OCI-M1 (cell line): ENCODE measurements at places on chromosomes 5 and 9.

GRCh38 chr5:147098233-147098790 is 136.5 kb upstream of the STK32A start:
- DNase-seq, result peak; percentile 42

- DNase-seq, result no peak
Measured at GRCh38 chr5:73831066-73831465, 205.1 kb downstream of the ARHGEF28 start.

- peak; percentile 53 for DNase-seq
Measured at GRCh38 chr5:66830636-66831035, 234.4 kb downstream of the MAST4 start.

- DNase-seq, result peak; percentile 12
Measured at GRCh38 chr9:72718503-72718902, 197.1 kb downstream of the TMC1 start.

- no peak for DNase-seq
Measured at GRCh38 chr9:134501761-134502265, 139.8 kb upstream of the COL5A1 start.

GRCh38 chr9:14271093-14271673 is 42.8 kb downstream of the NFIB start:
- peak; percentile 73 for DNase-seq

GRCh38 chr5:174560861-174561260 is 163.5 kb upstream of the MSX2 start:
- no peak for DNase-seq

DNA sequence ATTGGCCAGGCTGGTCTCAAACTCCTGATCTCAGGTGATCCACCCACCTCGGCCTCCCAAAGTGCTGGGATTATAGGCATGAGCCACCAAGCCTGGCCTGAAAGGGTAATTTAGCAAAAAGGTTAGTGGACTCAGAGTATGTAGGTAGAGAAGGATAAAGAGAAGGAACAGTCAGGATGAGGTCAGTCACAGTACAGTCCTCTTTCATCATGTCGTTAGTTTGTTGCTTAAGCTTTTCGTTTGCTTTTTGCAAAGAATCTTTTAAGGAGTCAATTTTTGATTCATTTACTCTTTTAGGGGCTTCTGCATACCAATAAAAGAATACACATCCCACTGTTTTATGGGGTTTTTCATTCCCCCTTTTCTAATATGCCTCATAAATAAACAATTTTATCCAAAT is 17.8 kb upstream of the GBGT1 start:
- no peak for DNase-seq

GRCh38 chr5:14257995-14258403 is 114.9 kb downstream of the TRIO start:
- no peak for DNase-seq

- DNase-seq, result no peak
Measured at GRCh38 chr5:74640954-74641734, 616 bp upstream of the ENC1 start.

DNA sequence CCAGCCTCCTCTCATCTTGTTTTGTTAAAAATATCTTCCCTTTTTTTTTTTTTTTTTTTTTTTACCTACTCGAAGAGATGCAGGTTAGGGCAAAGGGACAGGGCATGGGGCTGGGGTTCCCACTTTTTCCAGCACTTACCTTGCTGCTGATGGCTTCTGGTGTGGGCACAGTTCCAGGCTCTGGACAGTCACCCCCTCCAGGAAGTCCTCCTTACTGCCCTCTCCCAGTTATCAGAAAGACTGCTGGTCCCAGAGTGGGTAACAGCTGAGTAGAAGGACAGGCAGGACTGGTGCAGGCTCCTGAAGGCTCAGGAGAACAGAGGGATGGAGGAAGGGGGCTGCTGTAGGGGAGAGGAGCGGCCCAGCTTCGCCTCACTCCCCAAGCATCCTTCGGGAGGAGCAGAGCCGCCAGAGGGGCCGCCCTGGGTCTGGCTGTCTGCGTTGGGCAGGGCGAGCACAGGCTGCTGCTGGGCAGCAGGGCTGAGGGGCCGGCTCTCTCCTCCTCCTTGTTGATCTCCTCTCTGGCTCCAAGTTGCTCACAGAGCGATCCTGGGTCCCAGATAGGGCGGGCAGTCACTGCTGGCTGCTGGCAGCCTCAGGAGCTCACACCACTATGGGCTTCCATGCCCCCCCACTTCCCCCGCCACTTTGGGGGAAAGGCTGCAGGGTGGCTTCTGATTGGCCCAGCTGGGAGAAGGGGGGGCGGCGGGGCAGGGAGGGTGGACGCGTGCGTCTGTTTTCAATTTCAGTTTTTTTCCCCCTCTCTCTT is at the start of gene PDGFRB:
Gene PDGFRB (minus strand): TSS at position 588 of the 769 bp plus-strand sequence. CDS start 18,798 bp downstream, outside the sequence.
- peak; percentile 27 for DNase-seq

DNA sequence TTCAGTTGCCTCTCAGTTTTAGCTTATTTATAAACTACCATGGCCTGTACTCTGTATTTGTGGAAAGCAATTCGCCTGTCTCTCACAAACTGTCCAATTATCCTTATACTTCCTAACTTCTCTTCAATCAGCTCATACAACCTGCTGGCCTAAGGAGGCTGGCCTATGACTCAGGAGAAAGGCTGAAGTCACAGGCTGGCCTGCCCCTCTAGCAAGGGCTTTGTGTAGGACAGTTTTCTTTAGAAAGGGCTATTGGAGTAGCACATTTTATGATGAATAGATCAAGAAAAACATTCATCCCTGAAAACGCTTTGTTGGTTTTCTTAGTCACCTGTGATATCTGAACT is 988.7 kb upstream of the ARRDC3 start:
- no peak for DNase-seq

DNA sequence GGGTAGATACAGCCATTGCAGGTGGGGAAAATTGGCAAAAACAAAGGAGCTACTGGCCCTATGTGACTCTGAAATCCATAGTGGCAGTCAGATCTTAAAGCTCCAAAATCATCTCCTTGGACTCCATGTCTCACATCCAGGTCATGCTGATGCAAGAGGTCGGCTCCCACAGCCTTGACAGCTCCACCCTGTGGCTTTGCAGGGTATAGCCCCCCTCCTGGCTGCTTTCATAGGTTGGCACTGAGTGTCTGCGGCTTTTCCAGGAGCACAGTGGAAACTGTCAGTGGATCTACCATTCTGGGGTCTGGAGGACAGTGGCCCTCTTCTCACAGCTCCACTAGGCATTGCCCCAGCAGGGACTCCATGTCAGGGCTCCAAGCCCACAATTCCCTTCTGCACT is 1190.1 kb downstream of the CDH12 start:
- DNase-seq, result peak; percentile 44

GRCh38 chr5:79886925-79887655 is 104.0 kb downstream of the MTX3 start:
- no peak for DNase-seq
